ENCODE measurements at places on chromosomes 6 and 20.
A peak's percentile ranks its signal among the peaks of the same experiment; 100 is the strongest.

- no peak for DNase-seq
Observed at GRCh38 chr6:154868143-154868594, 126.9 kb upstream of the TIAM2 start.

DNA sequence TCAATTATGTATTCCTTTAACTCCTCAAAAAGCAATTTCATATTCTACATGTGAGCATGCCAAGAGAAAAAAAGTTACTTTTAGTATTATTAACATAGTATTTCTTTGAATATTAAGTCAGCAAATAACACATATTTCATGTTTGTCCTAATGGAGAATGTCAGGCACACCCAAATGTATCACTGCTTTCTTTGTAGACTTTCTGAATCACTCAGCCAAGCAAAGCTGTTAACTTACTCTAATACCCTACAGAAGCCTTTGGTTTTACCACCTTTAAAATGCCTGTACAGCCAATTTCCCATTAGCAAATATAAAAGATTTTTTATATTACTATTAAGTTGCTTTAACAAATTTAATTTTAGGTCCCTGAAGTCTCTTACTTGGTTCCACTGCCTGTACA is 23.8 kb downstream of the FRK start:
- DNase-seq = no peak

DNA sequence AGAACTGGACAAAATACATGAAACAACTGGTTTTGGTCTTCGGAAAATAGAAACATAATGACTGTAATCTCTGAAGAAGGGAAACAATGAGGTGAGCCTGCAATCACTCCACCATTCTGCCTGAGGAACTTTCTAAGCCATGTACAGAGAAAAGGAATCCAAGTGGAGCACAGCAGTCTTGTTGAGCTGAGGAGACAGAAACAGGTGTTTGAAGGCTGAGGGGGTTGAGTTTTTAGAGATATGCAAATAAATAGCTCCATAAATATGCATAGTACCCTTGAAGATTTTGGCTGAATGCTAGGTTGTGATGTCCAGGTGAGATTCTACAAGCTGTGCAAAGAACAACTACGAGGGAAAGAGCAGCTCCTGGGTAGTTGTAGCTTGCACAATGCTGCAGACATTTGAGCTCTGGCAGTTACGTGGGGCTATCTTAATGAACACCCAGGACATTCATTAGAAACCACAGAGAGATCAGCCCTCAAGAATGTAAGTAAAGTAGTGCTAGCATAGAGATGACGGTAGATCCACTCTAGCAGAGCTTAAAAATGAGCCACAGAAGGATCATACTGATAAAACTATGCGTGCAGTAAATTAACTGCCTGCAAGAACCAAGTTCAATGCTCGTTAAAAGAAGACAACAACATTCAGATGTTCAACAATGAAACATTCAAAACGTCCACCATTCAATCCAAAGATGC is 24.3 kb downstream of the TUBB2B start:
- no peak for DNase-seq

GRCh38 chr6:2739335-2739734 is 11.4 kb downstream of the MYLK4 start:
- DNase-seq = peak; percentile 25

DNA sequence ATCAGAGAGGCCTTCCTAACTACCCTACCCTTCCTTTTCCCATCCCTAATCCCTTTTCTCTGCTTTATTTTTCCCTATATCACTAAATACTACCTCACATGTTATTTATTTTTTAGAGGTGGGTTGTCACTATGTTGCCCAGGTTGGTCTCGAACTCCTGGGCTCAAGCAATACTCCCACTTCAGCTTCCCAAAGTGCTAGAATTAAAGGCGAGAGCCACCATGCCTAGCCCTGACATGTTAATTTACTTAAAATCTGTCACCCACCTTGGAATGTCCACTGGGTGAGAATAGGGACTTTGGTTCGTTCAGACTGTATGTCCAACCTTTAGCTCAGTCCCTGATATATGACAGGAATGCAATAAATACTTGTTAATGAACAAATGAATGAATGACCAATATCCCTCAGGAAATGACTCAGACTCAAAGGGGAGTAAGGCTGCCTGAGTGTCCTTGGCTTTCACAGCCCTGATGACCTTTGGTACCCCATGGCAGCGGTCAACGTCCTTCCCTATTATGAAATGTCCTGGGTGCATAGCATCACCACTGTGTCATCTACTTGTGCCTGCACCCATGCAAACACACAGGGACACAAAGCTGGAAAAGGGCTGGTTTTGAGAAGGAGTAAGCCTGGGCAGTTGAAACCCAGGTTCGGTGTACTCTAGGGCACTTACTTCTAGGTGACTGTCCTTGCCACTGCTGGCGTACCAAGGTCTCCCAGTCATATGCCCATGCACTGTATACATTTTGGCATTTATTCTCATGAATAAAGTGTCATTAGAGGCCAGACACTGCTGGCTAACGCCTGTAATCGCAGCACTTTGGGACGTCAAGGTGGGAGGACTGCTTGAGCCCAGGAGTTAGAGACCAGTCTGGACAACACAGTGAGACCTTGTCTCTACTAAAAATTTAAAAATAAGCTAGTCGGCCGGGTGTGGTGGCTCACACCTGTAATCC is 26.5 kb downstream of the BCL2L1 start:
- DNase-seq = no peak

- no peak for DNase-seq
Observed at GRCh38 chr20:36010076-36010475, 41.7 kb downstream of the CNBD2 start.

DNA sequence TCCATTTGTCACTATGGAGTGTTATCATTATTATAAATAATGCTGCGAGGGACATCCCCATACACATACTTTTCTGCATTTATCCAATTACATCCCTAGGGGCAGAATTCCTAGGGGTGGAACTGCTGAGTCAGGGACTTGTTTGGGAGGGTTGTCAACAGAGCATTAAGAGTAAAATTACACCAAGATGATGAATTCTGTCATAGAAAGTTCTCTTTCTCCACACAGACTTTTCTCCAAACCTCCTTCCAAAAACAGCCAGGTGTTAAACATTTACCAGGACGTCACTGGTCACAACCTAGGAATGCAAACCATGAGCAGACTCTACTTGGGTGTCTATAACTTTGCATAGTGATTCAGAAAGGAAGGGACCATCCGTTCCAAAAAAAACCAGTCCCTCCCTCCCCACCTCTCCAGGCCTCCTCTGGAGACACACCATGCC is 95.5 kb downstream of the PRND start:
- DNase-seq = no peak

DNA sequence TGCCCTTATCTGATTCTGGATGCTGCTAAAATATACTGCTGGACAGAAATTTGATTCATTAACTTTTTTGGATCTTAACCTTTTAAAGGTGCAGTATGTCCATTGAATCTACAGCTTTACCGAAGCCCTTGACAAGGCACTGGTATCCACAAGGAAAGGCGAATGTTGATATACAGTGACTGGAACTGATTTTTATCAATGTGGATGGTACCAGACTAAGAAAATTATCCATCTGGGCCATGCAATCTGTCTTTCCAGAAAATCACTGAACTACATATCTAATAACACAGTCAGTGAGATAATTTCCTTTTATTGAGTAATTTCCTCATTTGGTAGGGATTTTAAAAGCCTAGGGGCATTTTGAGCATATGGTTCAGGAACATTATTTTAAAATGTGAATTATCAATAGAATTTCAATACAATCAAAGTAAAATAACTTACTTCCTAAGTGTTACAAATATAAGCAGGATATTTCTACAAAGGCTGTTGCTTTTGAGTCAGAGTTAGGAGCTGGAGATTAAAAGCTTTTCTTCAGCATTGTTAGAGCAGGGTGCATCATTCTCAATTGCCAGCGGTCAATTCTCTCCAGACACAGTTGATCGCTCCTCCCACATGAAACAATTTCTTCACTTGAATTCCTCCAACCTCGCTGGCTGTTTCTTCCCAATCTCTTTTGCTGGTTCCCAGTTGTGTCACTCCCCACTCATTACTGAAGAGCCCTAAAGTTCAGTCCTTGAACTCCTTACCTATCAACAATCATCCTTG is 585.3 kb upstream of the FLRT3 start:
- DNase-seq = no peak

All from stimulated activated CD4-positive, alpha-beta T cell treated with anti-CD3 and anti-CD28 coated beads, Interleukin-1b, Interleukin-23, amount 100 ng/mL, for 48 hours (primary cell).